ENCODE measurements at places on chromosomes 1 and 21.

DNA sequence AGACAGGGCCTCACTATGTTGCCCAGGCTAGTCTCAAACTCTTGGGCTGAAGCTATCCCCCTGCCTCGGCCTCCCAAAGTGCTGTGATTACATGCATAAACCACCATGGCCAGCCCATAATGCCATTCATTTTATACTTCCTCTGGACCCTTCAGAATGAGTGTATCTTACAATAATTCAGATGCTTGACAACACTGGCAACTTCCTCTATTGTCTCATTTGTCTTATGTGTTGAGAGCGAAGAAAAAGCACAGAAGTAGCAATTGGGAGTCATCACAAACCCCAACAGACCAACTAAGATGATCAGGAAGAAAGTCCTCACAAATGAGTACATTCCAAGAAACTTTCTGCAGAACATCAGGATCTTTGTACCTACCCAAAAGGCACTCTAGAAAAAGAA is 191.9 kb downstream of the RERE start:
- DNase-seq, result no peak

DNA sequence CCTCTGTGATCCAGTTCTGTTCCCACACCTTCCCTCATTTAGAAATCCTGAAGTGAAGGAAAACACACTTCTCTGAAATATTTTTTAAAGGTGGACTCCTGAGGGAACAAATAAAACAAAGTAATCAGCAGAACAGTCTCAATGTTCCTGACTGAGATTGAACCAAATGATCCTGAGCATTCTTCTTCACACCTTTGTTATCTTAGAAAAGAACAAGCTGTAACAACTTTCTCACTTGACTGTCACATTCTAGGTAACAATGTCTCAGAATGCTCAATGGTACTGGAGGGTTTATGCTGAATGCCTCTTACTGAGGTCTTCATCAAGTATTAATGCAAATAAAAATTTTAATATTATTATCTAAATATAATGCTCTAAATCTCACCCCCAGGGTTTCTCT is 40.4 kb upstream of the RGS2 start:
- no peak for DNase-seq

DNA sequence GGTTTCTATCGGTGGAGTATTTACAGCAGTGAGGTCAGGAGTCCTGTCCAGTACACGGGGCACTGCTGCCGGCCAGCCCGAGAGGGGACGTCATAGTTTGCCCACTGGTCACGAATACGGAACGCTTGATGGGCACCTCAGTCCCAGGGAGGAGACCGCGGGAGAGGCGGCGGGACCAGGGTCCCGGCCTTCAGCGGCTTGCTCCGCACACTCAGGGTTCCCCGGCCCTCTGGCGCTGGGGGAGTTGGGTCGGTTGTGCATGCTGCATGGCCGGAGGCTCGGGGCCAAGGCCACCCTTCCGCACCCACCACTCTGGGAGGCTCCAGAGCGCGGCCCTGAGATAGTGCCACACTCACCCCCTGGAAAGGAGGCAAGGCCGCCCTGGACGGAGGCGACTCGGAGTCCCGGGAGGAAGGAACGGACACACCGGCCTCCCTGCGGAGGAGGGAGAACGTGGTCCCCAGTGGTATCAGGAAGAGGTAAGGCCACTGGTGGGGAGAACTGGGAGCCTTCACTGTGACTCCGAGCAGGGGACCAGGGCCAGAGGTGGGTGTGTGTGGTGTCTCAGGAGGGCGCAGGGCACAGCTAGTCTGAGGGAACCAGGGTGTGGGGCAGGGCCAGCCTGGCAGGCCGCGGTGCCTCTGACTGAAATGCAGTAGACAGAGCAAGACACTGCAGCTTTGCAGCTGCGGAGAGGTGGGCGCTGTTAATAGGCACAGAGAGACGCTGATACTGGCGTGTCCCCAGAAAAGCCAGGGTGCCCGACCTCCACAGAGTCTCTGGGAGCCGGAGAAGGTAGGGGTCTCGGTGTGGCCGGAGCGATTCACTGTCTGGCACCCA is 28.6 kb upstream of the PRSS38 start:
- DNase-seq, result no peak

GRCh38 chr1:69743146-69743545 is 175.4 kb downstream of the LRRC7 start:
- DNase-seq, result no peak

GRCh38 chr1:77556045-77556444 is 126.4 kb downstream of the ZZZ3 start:
- no peak for DNase-seq

- no peak for DNase-seq
Observed at GRCh38 chr1:42658877-42659337, 684 bp downstream of the PPIH start.

- DNase-seq, result no peak
Observed at GRCh38 chr1:162327788-162328165, 48.9 kb downstream of the SPATA46 start.

GRCh38 chr1:53541263-53541625 is 82.0 kb downstream of the DMRTB1 start:
- DNase-seq, result no peak

- DNase-seq, result no peak
Observed at GRCh38 chr21:42265231-42265812, 46.4 kb downstream of the ABCG1 start.

DNA sequence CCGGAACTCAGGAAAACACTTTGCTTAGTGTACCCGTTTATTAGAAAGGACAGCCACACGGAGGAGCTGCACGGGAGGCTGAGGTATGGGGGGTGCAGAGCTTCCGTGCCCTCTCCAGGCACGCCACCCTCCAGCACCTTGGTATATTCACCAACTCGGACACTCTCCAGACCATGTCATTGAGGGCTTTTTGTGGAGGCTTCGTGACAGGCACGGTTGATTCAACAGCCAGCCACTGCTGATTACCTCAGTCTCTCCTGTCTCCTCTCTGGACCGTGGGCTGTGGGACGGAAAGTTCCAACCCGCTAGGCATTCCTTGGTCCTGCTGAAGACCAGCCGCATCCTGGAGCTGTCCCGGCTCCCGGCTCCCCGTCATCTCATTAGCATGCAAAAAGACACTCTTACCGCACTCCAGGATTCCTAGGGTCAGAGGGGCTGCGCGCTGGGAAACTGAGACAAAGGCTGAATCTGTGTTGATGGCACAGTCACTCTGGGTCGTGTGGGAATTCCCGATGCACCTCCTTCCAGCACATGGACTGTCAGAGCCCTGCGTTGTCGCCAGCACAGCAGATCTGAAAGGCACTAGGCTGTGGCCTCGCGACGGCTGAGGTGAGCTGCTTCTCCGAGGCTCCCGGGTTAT is 65.6 kb downstream of the PRKCZ start:
- no peak for DNase-seq

- DNase-seq, result no peak
Observed at GRCh38 chr1:67629370-67630075, 55.5 kb upstream of the GADD45A start.

- no peak for DNase-seq
Observed at GRCh38 chr21:16535626-16536025, 805.8 kb downstream of the USP25 start.

GRCh38 chr21:34728479-34728878 is 59.7 kb downstream of the CLIC6 start:
- DNase-seq, result no peak

GRCh38 chr1:167555971-167556714 is 2.6 kb upstream of the CREG1 start:
- DNase-seq, result peak; percentile 54

DNA sequence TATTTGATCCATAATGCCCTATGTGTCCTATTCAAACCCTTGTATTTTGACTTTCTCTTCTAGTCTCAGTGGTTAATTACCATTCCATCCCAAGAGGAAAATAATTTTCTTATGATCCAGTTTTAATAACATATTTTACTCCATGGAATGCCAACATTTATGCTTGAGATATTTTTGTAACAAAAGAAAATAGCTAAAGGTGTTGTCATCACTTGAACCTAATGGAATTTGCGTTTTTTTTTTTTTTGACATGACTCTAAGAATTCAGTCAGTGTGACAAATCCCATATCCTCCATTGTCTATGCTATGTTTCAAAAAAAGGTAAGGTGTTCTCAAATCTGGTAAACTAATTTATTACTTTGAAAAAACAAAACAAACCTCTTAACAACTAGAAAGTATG is 324.1 kb upstream of the ADAMTS5 start:
- DNase-seq, result no peak

GRCh38 chr1:64173336-64173940 is 30.0 kb upstream of the UBE2U start:
- DNase-seq, result no peak

GRCh38 chr1:116373431-116374352 is 648 bp downstream of the ATP1A1 start:
- DNase-seq, result no peak

- peak; percentile 34 for DNase-seq
Observed at GRCh38 chr1:32071758-32072621, 749 bp upstream of the TMEM39B start.

GRCh38 chr1:87402241-87403002 is 73.7 kb downstream of the LMO4 start:
- DNase-seq, result no peak

GRCh38 chr1:87167157-87167789 is 161.4 kb upstream of the LMO4 start:
- no peak for DNase-seq

GRCh38 chr1:58047265-58047858 is 499.2 kb downstream of the OMA1 start:
- DNase-seq, result peak; percentile 14

GRCh38 chr1:53420341-53420740 is 38.9 kb upstream of the DMRTB1 start:
- no peak for DNase-seq

GRCh38 chr1:8083739-8084484 is 57.8 kb upstream of the ERRFI1 start:
- DNase-seq, result no peak

DNA sequence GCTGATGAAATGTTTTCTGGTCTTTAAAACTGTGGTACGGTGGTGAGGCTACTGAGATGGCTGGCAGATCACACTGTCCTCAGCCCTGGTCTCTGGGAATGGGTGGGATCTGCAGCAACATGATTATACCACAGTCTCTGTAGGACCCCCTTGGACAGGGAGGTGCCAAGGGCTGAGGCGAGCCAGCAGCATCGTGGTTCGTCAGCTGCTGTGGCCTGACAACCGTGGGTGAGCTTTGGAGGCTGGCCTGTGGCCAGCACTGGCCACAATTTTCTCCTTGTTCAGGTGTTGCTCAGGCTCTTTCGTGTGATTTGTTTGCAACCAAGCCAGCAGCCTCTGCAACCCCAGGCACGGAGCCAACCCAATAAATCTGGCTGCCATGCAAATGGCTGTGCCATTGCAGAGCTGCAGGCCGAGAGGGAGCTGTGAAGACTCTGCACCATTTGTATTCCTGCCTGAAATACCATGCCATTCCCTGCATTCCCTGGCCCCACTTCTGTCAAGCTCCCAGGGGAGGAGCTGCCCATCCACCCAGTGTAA is 70.9 kb downstream of the PCP4 start:
- DNase-seq, result no peak

- no peak for DNase-seq
Observed at GRCh38 chr21:46110499-46111192, 12.7 kb downstream of the COL6A2 start.

- DNase-seq, result no peak
Observed at GRCh38 chr1:63813829-63814277, 40.0 kb downstream of the ROR1 start.

DNA sequence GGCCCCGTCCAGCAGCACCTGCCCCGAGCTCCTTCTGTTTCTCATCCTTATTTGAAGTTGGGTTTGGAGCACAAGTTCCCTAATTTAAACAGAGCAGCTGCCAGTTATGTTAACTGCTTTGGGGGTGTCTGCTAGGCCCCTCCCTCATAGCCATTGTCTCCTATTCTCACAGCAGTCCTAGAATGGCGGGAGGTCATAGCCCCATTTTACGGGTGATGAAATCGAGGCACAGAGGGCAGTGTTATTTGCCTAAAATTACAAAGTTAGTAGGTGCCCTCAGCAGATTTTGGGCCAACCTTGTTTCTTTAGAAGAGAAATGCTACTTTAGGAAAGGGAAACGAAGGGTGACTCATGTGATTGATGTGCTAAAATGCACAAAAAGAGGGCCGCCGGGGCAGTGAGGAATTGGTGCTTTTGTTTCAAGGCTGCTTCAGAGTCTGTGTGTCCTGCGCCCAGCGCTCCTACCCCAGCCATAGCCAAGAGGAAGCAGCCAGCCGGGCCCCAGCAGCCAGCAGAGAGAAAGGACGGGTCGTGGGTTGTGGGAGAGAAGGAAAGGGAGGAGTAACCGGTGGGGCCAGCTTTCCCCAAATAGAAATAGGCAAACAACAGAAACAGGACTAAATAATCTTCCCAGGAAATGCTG is 13.0 kb downstream of the VANGL1 start:
- no peak for DNase-seq

DNA sequence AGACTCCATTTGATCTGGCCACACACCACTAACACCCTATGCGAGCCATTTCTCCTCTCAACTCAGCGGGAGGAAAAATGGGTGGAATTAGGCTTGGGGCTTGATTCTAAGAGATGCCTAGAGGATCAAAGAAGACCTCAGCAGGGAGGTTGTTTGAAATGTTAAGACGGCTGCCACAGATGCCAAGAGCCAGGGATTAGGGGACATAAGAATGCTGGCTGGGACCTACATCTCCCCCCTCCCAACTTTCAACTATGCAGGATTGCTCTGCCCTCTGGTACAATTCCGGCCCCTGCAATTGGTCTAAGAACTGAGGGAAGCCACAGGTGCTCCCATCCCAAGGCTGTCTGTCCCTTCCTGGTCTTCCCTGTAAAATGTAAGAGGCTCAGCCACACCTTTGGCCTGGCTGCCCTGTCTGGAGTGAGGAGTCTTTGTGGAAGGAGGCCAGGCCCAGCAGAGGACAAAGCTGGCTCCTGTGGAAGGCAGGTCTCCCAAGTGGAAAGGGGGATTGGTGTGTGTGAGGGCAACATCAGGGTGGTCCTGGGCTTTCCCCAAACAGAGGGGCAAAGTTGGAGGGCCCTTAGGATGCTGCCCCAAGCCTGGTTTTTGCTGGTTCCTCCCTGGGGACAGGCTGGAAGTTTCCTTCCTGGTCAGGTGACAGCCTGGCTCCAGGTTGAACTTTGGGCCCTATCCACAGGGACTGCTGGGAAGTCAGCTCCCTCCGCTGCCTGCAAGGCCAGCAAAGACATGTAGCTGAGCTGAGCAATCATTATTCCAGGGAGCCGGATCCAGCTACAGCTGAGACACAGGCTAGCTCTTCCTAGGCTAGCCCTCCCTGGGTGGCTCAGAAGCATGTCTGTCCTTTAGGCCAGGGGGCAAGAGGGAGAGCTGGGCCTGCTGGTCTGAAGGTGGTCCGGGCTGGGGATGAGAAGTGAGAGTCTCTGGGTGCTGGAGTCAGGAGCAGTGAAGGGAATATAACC is 34.5 kb upstream of the SYNC start:
- DNase-seq, result no peak

- no peak for DNase-seq
Observed at GRCh38 chr1:237149857-237150256, 107.9 kb downstream of the RYR2 start.

- no peak for DNase-seq
Observed at GRCh38 chr1:150627826-150628410, 1.5 kb downstream of the ENSA start.

GRCh38 chr1:12636098-12636950 is 7.6 kb upstream of the AADACL4 start:
- DNase-seq, result no peak

GRCh38 chr1:1799716-1800115 is 21.4 kb upstream of the NADK start:
- no peak for DNase-seq
